Activated CD8-positive, alpha-beta memory T cell treated with anti-CD3 and anti-CD28 coated beads for 4 hours (primary cell): ENCODE measurements at places on chromosomes 4 and X.
A peak's percentile ranks its signal among the peaks of the same experiment; 100 is the strongest.

- DNase-seq: no peak
Measured at GRCh38 chrX:69289046-69289792, 124.0 kb upstream of the PJA1 start.

DNA sequence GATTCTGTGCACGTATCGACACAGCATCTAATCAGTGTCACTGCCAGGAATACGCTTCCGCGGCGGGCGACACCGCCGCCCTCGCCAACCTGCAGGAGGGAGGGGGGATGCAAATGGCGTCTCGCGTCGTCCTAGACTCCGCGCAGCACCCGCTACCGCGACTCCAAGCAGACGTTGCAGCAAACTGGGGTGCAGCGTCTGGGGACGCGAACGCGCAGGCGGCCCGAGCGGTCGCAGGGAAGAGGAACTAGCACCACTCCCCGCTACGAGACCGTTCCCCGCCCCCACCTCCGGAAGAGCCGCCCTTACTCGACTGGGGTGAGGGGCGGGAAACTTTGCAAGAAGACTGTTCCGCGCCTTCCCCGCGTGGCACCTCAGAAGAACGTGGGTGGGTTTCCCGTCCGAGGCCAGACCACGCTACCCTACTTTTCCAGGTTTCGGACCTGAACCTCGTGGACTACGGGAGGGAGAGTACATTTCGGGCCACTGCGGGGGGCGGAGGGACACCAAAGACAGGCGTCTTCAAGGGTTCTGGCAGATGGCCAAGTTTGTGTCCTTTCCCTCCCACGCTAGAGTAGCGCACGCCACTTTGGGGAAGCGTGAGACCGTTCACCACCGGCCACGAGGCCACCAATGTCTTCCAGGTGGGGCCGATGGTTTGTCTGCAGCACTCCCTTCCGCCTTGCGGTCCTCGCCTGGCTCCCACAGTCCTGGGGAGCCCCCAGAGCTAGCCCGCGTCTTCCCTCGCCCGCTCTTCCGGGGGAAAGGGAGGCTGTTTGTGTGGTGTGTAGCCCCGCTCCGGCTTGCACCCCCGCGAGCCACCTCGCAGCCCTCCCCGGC is 78.0 kb upstream of the BCOR start:
- DNase-seq: peak; percentile 48

DNA sequence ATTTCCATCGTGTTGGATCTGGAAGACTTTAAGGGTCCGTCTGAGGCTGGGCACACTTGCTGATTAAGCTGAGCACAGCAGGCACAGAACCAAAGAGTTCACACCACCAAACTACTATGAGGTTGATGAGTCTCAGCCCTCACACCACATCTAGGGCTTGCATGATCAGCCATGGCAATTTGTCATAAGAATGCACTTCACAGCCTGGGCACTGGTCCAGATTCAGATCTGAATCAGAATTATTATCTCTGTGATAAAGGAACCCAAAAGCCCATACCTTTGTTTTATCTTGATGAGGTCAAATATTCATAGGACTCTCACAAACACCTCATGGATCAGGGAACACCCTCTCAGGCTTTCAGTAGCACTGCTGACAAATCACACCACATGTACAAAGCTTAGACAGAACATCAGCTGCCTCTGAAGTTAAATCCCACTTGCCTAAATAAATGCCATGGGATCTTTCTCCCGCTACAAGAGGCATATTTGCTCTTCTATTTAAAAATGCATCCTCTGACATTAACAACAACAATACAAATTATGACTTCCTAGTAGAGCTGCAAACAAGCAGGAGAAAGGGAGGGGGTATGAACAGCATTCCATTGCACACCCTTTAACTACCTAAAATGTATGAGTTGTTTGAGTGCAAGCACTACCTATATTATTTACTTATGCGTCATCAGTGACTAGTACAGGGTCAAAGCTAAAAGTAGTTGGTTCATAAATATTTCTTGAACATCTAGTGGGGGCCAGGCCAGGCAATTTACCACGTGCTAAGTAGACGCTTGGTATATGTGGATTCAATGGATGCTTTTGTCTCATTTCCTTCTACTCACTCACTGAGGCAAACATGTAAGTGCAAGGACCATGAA is 186.3 kb upstream of the FGF13 start:
- no peak for DNase-seq

DNA sequence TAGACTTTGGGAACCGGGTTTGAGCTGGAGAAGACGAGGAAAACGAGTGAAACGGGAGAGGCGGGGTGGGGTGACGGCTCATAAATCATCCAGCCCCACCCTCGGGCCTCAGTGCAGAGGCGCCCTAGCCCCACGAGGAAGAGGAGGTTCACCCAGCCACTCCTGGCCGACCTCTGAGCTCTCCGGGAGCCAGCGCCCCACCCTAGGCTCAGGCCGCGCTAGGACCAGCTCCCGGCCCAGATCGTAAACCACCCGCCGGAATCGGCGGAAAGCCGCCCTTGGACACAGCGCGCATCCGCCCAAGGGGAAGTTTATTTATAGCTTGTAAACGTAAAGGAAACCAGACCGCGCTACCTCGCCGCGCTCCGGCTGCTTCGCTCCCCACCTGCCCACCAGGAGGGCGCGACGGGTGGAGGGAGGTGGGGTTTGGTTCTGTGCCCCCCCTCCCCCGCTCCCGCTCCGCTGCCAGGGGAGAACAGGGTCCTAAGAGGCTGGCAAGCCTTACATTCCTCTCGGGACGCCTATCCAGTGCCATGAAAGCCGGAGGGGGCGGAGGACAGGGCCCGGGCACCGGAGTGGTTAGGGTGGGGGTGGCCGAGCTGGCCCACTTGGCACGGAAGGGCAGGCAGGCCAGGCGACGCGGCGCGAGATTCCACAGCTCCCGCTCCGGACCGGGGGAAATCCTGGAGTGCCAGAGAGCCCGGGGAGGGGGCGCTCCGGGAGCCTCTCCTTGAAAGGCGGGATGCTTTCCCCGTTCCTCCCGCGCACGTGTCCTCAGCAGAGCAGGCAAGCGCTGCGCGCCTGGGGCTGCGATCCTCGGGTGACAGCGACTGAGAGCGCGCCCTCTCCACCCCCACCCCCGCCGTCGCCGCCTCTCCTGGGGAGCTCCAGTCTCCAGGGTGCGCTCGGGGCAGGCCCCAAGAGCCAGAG is 84.2 kb downstream of the BCOR start:
- DNase-seq: no peak

- no peak for DNase-seq
Measured at GRCh38 chrX:46340696-46341095, 204.5 kb downstream of the ZNF674 start.

- DNase-seq: no peak
Measured at GRCh38 chr4:87141428-87141827, 79.0 kb downstream of the KLHL8 start.

GRCh38 chrX:126557151-126557550 is 4.5 kb upstream of the DCAF12L1 start:
- no peak for DNase-seq

DNA sequence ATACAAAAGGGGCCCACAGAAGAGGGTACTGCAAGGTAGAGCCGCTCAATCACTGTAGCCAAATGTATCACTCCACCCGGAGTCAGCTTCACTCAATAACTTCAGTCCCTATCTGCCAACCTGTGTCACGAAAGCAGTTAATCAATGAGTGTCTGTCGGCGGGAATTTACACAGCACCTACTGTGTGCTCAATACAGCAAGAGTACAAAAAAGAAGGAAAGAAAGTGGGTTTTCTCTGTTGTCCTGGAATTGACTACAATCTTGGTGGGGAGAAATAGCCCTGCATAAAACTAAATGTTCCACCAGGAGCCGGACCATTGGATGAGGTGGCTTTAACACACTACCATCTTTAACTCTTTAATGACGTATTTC is 780 bp upstream of the NKRF start:
- DNase-seq: no peak

DNA sequence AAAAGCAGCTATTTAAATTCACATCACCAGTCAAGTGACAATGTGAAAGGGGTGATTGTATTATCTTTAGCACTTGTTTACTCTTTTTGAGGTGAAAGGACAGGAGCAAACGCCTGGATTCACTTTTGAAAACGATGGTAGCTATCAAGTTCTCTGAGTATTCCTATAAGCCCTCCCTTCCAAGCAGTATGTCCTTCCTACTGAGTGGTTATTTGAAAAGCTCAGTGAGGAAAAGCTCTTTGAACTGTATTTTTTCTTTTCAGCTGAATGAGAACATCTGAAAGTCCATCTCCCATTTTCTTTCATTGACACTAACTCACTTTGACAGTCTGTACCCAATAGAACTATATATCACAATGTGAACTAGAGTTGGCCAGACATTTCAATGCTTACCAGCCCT is 9.1 kb upstream of the CTSO start:
- DNase-seq: no peak

- no peak for DNase-seq
Measured at GRCh38 chr4:124111922-124112321, 600.6 kb downstream of the ANKRD50 start.

- DNase-seq: no peak
Measured at GRCh38 chr4:76614589-76614988, 179.6 kb downstream of the SHROOM3 start.

GRCh38 chr4:92952426-92952825 is 648.7 kb downstream of the GRID2 start:
- DNase-seq: no peak

DNA sequence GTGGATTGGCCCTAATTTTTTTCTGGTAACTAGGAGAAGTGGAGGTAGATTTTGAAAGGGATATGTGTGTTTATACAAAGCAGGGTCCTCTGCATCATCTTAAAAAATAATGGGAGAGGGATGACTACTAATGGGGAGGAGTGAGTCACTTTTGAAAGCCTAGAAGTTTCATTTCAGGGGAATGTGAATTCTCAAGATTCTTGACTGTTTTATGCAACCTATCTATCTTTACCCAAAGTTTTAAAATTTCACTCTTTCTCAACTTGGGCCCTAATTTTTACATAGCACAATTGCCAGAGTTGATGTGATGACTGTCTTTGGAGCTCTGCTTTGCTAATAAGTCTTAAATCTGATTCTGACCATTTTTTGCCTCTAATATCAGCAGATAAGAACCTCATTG is 445.2 kb downstream of the GRXCR1 start:
- DNase-seq: no peak

- no peak for DNase-seq
Measured at GRCh38 chr4:112865443-112865842, 184.0 kb upstream of the ANK2 start.

GRCh38 chr4:27986476-27986875 is 1125.8 kb downstream of the STIM2 start:
- DNase-seq: no peak

DNA sequence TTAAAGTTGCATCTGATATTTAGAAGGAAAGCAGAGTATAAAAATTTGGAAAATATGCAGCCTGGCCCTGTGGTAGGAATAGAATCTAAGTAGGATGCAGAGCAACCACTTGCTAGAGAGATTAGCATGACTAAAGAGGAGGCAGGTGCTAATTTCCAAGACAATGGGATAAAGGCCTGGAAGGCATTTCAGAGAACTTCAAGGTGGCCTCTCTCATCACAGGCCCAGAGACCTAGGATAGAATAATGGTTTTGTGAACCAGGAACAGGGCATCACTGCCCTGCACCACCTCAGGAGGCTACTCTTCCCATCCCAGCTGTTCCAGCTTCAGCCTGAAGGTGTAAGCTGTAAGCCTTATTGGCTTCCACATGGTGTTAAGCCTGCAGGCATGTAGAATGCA is 621.7 kb upstream of the HS3ST1 start:
- DNase-seq: no peak

- no peak for DNase-seq
Measured at GRCh38 chrX:109345856-109346255, 136.0 kb downstream of the GUCY2F start.

GRCh38 chr4:55078987-55079386 is 46.4 kb downstream of the KDR start:
- DNase-seq: no peak

DNA sequence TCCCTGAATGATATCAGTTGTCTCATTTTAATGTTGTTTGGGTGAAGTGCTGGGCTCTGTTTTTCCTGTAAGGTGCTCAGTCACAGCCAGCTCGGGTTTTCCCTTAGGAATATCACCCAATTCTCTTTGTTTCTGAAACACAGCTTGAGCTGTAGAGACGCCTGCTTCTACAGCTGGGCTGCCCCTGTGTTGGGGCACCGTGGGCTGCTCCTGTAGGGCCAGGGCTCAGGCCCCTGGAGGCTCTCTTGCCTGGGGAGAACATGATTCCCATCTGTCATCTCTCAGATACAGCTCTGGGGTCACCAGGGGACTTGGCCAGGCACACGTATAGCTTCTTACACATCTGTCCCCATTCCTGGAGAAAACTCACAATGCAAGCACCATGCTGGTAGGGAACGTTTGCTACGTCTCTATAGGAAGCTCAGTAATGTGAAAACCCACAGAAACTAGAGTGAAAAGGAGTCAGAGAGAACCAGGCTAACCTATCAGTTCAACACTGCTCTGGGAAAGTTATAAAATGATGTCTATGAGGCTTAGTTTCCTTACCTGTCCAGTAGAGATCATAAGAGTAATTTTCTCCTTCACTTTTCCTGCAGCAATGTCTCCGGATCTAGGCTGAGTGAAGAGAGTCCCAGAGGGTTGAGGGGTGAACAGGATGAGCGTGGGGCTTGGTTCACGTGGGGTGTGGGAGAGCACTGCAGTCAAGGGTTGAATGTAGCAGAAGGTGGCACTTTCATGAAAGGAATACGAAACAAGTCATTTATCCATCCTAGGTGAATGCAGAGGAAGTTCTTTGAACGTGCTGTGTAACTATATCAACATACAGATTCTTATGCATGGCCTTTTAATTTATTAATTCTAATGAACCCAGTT is 14.5 kb downstream of the FHDC1 start:
- DNase-seq: no peak

- DNase-seq: peak; percentile 22
Measured at GRCh38 chrX:120485638-120486520, 16.8 kb upstream of the LAMP2 start.

DNA sequence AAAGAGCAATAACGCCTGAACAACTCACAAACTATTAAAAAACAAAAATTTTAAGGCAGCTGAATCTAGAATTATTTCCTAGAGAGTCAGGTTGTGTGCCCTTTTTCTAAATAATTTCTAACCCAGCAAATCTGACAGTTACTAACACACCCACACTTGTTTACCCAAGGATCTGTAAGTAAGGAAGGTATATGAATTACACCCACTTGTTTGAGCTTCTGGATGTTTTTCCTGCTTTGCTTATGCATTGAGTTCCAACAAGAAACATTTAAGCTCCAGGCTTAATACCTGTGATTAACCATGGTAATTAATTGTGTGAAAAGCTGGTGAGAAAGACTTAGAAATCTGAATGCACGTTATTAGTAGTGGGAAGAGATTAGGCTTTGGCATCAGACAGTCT is 1.5 kb downstream of the NIPAL1 start:
- no peak for DNase-seq
